ENCODE measurements at places on chromosomes 4 and X. TPM values are rescaled to one million over a fixed set of nuclear protein-coding genes. Genes with fewer than 3 reads are reported as not detected.

- H3K27me3 ChIP-seq: no peaks in the 10 kb centered on the region
- H3K4me3 ChIP-seq: no peak overlapping the region
- no peak for DNase-seq
- no peak overlapping the region for H3K27ac ChIP-seq
Measured at GRCh38 chr4:161419822-161420221, 744.0 kb downstream of the FSTL5 start.

STPG2 gene
- not detected for total RNA-seq

- no peak overlapping the region for H3K27ac ChIP-seq
- H3K36me3 ChIP-seq: no peaks in the 10 kb centered on the region
- DNase-seq: no peak
- no peaks in the 10 kb centered on the region for H3K4me1 ChIP-seq
Measured at GRCh38 chr4:16136311-16136710, 52.5 kb upstream of the PROM1 start.

GIMD1 gene
- not detected for total RNA-seq

DNA sequence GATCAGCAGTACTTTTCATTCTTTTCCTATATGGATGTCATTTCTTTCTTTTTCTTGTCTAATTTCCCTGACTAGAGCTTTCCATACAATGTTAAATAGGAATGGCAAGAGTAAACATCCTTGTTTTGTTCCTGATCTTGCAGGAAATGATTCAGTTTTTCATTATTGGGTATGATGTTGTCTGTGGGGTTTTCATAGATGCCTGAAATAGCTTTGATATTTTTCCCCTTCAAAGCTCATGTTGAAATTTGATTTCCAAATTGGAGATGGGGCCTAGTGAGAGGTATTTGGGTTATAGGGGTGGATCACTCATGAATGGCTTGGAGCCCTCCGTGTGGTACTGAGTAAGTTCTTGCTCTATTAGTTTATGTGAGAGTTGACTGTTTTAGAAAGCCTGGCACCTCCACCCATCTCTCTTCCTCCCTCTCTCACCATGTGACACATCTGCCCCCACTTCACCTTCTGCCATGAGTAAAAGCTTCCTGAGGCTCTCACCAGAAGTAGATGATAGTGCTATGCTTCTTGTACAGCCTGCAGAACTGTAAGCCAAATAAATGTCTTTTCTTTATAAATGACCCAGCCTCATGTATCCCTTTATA is 22.3 kb upstream of the VSIG1 start:
- H3K4me1 ChIP-seq: peaks cover 68% of the 10 kb centered on the region
- peak overlapping the region; percentile 65 for H3K27ac ChIP-seq
- H3K27me3 ChIP-seq: no peaks in the 10 kb centered on the region
- H3K36me3 ChIP-seq: no peaks in the 10 kb centered on the region

- no peak overlapping the region for H3K27ac ChIP-seq
- no peaks in the 10 kb centered on the region for H3K27me3 ChIP-seq
- no peak for DNase-seq
- H3K4me3 ChIP-seq: no peak overlapping the region
Measured at GRCh38 chr4:16617011-16617410, 281.4 kb downstream of the LDB2 start.

CT55 gene
- not detected for total RNA-seq

ART3 gene
- not detected for total RNA-seq

FGF5 gene
- total RNA-seq: not detected

- peaks cover 14% of the 10 kb centered on the region for H3K4me1 ChIP-seq
- H3K4me3 ChIP-seq: no peak overlapping the region
- H3K27ac ChIP-seq: no peak overlapping the region
- peaks cover 2% of the 10 kb centered on the region for H3K27me3 ChIP-seq
Measured at GRCh38 chr4:113433536-113434246, 327.8 kb downstream of the CAMK2D start.

GRCh38 chr4:111512081-111512783 is 633.0 kb upstream of the FAM241A start:
- DNase-seq: no peak
- H3K27me3 ChIP-seq: no peaks in the 10 kb centered on the region
- no peak overlapping the region for H3K27ac ChIP-seq
- no peaks in the 10 kb centered on the region for H3K36me3 ChIP-seq
- H3K4me1 ChIP-seq: no peaks in the 10 kb centered on the region

GRCh38 chr4:74529284-74530041 is 84.5 kb downstream of the AREG start:
- H3K4me1 ChIP-seq: no peaks in the 10 kb centered on the region
- peaks cover 4% of the 10 kb centered on the region for H3K27me3 ChIP-seq
- H3K36me3 ChIP-seq: no peaks in the 10 kb centered on the region
- no peak overlapping the region for H3K27ac ChIP-seq
- H3K4me3 ChIP-seq: no peak overlapping the region

GRCh38 chr4:55637272-55637820 is 1.2 kb upstream of the NMU start:
- H3K36me3 ChIP-seq: no peaks in the 10 kb centered on the region
- H3K27me3 ChIP-seq: peaks cover 44% of the 10 kb centered on the region
- H3K4me1 ChIP-seq: peaks cover 15% of the 10 kb centered on the region
- H3K4me3 ChIP-seq: no peak overlapping the region
- no peak for DNase-seq

DNA sequence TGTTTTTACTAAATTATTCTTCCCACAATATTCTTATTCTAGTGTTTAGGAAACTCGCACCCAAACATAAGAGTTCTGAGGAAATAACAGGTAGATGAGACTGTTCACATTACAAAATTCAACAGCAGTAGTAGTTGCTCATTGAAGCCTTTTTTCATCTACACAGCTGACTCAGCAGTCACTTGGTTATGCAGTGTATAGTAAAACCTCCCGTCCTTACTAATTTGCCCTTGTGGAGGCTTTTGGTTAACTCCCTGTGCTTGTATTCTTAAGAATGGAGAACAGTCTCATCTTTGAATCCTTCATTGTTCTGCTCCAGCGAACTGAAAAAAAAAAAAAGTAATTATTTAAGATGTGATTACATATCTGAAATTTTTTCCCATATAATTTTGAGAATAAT is 1716.6 kb downstream of the PCDH7 start:
- no peaks in the 10 kb centered on the region for H3K27me3 ChIP-seq
- H3K4me1 ChIP-seq: no peaks in the 10 kb centered on the region
- no peak overlapping the region for H3K27ac ChIP-seq
- no peak for DNase-seq

DNA sequence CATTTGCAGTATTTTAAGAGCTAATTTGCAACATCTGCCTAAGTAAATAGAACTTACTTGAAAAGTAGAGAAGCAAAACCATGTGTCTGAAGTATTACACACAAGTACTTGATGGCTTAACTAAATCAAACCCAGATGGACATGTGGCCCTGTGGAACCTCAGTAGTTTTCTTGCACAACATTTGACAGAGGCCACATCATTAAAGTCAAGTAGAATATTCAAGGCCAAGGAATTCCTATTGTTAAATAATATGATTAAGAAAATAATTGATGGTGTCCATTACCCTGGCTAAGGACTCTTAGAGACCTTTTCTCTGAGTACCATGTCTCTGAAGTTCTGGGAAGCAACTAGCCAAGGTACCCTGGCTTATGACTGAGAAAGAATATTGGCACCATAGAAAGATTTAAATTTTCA is 135.4 kb upstream of the OTUD4 start:
- no peak overlapping the region for H3K4me3 ChIP-seq
- H3K27me3 ChIP-seq: peaks cover 22% of the 10 kb centered on the region
- H3K4me1 ChIP-seq: peaks cover under 1% of the 10 kb centered on the region
- no peak for DNase-seq
- no peaks in the 10 kb centered on the region for H3K36me3 ChIP-seq

QDPR gene
- total RNA-seq: 43.8 TPM

DNA sequence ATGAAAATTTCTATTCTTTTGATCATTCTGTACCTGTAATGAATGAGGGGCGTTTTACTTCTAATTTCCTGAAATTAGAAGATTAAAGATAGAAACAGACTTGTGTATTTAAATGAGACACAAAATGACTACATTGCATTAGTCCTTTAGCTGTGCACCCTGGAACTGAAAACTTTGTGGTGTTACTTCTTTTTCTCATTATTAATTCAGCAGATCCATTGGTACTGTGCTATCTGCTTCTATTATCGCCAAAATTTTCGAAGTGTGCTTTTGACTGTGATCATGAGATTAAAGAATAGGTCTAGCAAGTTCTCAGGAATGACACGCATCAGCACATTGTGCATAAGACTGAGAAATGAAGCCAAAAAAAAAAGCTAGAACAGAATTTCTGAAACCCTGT is 1938.9 kb upstream of the TENM3 start:
- no peaks in the 10 kb centered on the region for H3K27me3 ChIP-seq
- H3K4me3 ChIP-seq: no peak overlapping the region
- no peaks in the 10 kb centered on the region for H3K4me1 ChIP-seq
- no peak for DNase-seq
- H3K27ac ChIP-seq: no peak overlapping the region

- H3K4me3 ChIP-seq: no peak overlapping the region
- DNase-seq: no peak
- no peaks in the 10 kb centered on the region for H3K36me3 ChIP-seq
- H3K27ac ChIP-seq: no peak overlapping the region
- peaks cover 4% of the 10 kb centered on the region for H3K27me3 ChIP-seq
- H3K4me1 ChIP-seq: peaks cover 6% of the 10 kb centered on the region
Measured at GRCh38 chr4:109764376-109764775, 34.5 kb upstream of the PLA2G12A start.

DNA sequence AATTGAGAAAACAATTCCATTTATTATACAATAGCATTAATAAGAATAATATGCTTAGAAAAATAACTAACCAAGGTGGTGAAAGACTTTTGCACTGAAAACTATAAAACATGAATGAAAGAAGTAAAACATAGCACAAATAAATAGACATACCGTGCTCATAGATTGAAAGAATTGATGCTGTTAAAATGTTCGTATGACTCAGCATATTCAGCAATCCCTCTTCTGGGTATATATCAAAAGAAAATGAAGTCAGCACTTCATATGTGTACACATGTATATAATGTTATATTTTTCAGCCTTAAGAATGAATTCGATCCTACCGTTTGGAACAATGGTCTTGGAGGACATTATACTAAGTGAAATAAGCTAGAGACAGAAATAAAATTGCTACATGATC is 716.3 kb downstream of the GLUD2 start:
- no peaks in the 10 kb centered on the region for H3K27me3 ChIP-seq
- no peaks in the 10 kb centered on the region for H3K36me3 ChIP-seq
- H3K4me1 ChIP-seq: no peaks in the 10 kb centered on the region

ZMAT1 gene
- total RNA-seq: 2.8 TPM

DNA sequence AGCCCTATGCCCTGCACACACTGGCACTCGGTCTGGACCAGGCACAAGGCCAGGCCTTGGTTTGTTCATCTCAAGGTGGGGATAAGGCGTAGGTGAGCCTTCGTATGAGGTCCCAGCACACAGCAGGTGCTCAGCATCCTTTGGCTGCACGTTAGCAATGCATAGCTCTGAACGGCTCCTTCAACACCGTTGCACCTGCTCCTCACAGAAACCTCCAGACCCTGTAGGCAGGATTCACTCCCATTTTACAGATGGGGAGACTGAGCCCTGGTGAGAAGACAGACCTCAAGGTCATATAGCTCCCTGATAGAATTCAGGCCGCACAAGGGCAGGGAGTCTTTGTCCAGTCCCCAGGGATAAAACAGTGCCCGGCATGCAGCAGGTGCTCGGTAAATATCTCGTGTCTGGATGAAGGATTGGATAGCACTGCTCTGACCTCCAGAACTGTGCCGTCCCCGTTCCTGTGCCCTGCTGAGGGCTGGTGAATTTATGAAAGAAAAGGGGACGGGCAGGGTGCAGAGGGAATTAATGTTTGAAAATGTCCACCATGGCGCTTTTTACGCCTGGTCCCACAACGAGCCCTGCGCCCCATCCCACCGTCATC is 2.4 kb downstream of the PPP2R2C start:
- H3K27ac ChIP-seq: no peak overlapping the region
- peaks cover 7% of the 10 kb centered on the region for H3K4me1 ChIP-seq
- peaks cover 40% of the 10 kb centered on the region for H3K27me3 ChIP-seq
- no peak for DNase-seq
- no peaks in the 10 kb centered on the region for H3K36me3 ChIP-seq
- no peak overlapping the region for H3K4me3 ChIP-seq

- H3K4me1 ChIP-seq: no peaks in the 10 kb centered on the region
- H3K36me3 ChIP-seq: peaks cover 3% of the 10 kb centered on the region
- peaks cover 2% of the 10 kb centered on the region for H3K27me3 ChIP-seq
- DNase-seq: no peak
- no peak overlapping the region for H3K27ac ChIP-seq
Measured at GRCh38 chr4:83372931-83373330, 38.3 kb upstream of the HPSE start.

DNA sequence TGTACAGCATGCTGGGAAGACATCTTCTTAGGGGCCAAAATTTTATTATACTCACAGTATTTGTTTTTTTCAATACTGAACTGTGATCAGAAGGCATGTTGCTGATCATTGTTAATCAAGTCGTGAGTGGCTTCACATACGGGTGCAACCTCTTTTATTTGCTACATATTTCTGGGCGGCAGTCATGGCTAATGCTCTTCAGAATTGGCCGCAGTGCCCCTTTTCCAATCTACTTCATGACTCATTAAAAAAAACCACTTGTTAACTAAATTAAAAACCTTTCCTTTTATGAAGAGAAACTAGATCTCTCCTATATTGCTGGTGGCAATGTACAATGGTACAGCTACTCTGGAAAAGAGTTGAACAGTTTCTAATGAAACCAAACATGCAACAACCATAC is 101.5 kb upstream of the C1GALT1C1 start:
- H3K27ac ChIP-seq: no peak overlapping the region
- no peaks in the 10 kb centered on the region for H3K27me3 ChIP-seq
- H3K4me1 ChIP-seq: peaks cover under 1% of the 10 kb centered on the region
- no peak for DNase-seq
- no peaks in the 10 kb centered on the region for H3K36me3 ChIP-seq
- H3K4me3 ChIP-seq: no peak overlapping the region

F11 gene
- total RNA-seq: not detected

BCOR gene
- 29.1 TPM for total RNA-seq

DNA sequence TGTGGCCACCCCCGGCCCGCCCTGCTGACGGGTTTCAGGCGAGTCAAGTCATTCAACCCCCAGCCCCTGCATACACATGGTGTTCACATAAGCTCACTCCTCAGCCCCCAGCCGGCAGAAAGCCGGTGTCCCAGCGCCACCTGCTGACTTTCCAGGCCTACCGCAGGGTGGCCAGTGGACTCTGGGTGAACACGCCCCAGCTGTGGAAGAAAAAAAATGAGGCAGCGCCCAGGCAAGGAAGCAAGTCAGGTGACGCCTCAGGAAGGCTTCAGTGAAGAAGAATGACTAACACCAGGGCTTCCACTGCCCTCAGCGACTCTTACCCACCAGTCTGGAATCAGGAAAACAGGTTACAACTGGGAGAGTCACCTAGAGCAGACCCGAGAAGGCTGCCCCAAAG is 15.8 kb downstream of the BCAP31 start:
- peak; percentile 67 for DNase-seq
- peaks cover 4% of the 10 kb centered on the region for H3K36me3 ChIP-seq
- no peak overlapping the region for H3K4me3 ChIP-seq
- H3K4me1 ChIP-seq: peaks cover 4% of the 10 kb centered on the region
- H3K27me3 ChIP-seq: no peaks in the 10 kb centered on the region
- no peak overlapping the region for H3K27ac ChIP-seq

- no peaks in the 10 kb centered on the region for H3K36me3 ChIP-seq
- H3K4me3 ChIP-seq: no peak overlapping the region
- peaks cover 18% of the 10 kb centered on the region for H3K4me1 ChIP-seq
- DNase-seq: no peak
Measured at GRCh38 chrX:13170966-13171558, 126.6 kb upstream of the FAM9C start.

NAP1L3 gene
- 5.4 TPM for total RNA-seq

Measured in activated naive CD4-positive, alpha-beta T cell treated with anti-CD3 and anti-CD28 coated beads for 36 hours (primary cell).